ENCODE measurements at places on chromosomes 2 and 18.

GRCh38 chr2:220353897-220354296 lies 726.5 kb downstream of the SLC4A3 start:
- peak; percentile 58 for DNase-seq

- no peak for DNase-seq
Measured at GRCh38 chr2:235567842-235568241, 74.0 kb downstream of the AGAP1 start.

DNA sequence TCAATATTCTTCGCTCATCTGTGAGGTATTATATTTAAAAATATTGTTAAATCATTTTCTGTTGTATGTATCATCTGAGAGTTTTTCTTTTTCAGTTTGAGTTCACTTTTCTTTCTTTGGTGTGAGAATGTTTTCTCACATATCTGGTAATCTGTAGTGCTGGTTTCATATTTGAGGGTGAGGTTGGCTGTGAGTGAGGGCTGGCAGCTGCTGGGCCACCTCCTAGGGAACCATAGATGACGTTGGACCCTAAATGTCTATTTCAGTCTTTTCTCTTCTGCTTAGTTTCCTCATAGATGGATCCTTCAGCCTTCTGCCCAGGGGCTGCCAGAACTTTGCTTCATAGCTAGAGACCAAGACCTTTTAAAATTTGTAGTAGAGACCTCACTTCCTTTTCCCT lies 33.5 kb downstream of the MGAT5 start:
- DNase-seq, result no peak

GRCh38 chr2:89841476-89841840 lies 1150.0 kb downstream of the RPIA start:
- DNase-seq, result no peak
